ENCODE measurements at places on chromosomes 1 and 21.

- peaks cover 3% of the 10 kb centered on the region for H3K4me1 ChIP-seq
- H3K4me3 ChIP-seq, result no peak overlapping the region
- H3K36me3 ChIP-seq, result no peaks in the 10 kb centered on the region
Observed at GRCh38 chr1:179287946-179288345, 5.7 kb upstream of the SOAT1 start.

- no peaks in the 10 kb centered on the region for H3K36me3 ChIP-seq
- no peak overlapping the region for H3K27ac ChIP-seq
- H3K4me3 ChIP-seq, result no peak overlapping the region
- peaks cover 6% of the 10 kb centered on the region for H3K4me1 ChIP-seq
- no peak for DNase-seq
Observed at GRCh38 chr1:241637046-241637590, 3.1 kb downstream of the CHML start.

GRCh38 chr1:119918301-119918700, 22.0 kb upstream of the ADAM30 start:
- no peak for DNase-seq
- no peaks in the 10 kb centered on the region for H3K4me1 ChIP-seq
- H3K36me3 ChIP-seq, result peaks cover 30% of the 10 kb centered on the region
- H3K4me3 ChIP-seq, result no peak overlapping the region
- H3K27ac ChIP-seq, result no peak overlapping the region
- H3K27me3 ChIP-seq, result no peaks in the 10 kb centered on the region

DNA sequence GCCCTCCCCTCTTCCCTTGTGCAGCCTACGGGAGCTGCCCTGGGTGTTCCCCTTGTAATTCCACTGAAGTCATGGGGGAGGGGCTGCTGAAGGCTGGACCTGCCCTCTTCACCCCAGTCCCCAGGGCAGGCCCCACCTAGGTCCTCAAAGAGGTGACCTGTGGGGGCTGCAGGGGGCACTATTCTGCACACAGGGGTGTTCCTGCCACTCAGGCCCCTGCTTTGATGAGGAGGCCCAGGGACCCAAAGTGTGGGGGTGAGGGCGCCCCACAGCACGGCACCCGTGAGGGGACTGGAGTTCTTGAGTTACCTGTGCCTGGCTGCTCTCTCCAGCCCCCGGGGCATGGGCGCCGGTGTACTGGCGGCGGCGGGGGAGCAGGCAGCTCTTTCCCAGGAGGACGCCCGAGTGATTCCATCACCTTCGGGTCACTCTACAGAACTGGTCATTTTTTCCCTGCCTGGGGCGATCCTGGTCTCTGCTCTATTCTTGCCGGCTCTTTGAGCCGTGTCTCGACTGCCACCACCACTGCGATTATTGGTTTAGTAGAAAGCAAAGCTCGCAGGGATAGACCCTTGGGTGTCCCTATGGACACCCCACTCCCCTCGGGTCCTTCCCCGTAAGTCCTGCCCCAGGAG, 6.9 kb upstream of the PRDM16 start:
- peaks cover 45% of the 10 kb centered on the region for H3K4me1 ChIP-seq
- peaks cover 60% of the 10 kb centered on the region for H3K27me3 ChIP-seq
- no peak overlapping the region for H3K4me3 ChIP-seq
- DNase-seq, result no peak

DNA sequence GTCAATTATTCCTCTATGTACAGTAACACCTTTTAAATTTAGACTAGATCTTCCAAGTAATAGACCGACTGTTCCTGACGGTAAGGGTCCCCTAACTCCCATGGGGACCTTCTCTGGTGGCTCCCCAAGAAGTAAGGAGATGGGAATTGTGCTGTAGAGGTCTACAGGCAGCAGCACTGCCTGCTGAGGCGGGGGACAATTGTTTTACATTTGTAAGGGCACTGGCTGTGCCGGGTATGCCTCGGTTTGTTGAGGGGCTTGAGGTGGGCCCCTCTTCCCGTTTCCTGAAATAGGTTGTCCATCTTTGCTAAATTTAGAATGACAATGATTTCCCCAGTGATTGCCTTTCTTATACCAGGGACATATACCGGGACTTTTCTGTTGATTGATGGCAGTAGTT, 13.1 kb upstream of the L1TD1 start:
- H3K36me3 ChIP-seq, result no peaks in the 10 kb centered on the region
- no peak for DNase-seq
- no peak overlapping the region for H3K4me3 ChIP-seq
- H3K4me1 ChIP-seq, result peaks cover 3% of the 10 kb centered on the region

DNA sequence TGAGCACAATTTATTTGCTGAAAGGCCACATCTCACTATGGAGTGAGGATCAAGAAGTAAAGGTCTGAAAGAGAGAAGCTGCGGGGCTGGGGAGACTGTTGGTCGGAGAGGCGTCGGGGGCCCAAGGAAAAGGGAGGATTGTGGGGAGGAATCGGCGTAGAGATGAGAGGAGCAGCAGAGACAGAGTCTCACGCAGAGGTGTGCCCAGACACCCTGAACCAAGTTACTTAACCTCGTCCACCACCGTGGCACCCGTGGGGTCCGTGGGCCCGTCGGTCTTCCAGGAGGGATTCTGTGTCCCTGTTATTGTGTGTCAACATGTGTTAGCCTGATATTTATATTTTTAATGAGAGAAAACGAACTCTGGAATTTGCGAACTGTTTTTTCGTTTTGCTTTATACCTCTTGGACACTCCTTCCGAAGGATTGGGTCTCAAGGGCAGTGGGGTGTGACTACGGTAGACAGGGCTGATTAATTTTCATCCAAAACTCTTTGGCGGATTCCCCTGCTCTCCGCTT, 3.8 kb upstream of the NBPF1 start:
- H3K27me3 ChIP-seq, result no peaks in the 10 kb centered on the region
- peaks cover 38% of the 10 kb centered on the region for H3K36me3 ChIP-seq
- DNase-seq, result no peak
- H3K4me3 ChIP-seq, result no peak overlapping the region

DNA sequence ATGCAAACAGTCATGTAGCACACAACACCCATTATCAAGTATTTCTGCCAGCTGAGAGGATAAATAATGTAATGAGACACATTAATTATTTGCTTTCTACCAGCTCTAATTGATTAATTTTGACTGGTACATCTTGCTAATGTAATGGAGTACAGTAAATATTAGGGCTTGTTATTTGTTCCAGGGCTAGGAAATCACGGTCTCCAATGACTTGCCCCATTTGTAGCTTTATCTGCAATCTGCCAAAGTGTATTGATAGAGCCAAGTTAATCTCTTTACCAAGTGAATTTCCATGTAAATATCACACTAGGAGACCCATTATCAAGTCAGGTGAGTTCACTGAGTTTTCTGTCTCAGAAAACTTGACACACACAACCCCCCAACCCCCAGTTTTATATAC, 55.1 kb downstream of the RGS13 start:
- H3K4me3 ChIP-seq, result no peak overlapping the region
- no peaks in the 10 kb centered on the region for H3K27me3 ChIP-seq
- no peak for DNase-seq

DNA sequence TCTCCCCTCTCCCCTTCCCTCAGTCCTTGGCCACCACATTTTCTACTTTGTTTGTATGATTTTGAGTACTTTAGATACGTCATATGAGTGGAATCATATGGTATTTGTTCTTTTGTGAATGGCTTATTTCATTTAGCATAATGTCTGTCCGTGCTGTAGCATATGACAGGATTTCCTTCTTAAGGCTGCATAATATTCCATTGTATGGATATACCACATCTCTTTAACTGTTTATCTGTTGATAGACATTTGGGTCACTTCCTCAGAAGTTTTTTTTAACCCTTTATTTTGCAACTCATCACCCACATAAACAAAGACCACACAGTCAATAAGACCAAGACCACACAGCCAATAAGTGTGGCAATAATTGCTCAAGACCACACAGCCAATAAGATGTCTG, 24.9 kb downstream of the FAM163A start:
- H3K27me3 ChIP-seq, result peaks cover 2% of the 10 kb centered on the region
- no peak for DNase-seq
- no peak overlapping the region for H3K4me3 ChIP-seq
- H3K36me3 ChIP-seq, result no peaks in the 10 kb centered on the region
- H3K27ac ChIP-seq, result no peak overlapping the region

- no peaks in the 10 kb centered on the region for H3K27me3 ChIP-seq
- no peaks in the 10 kb centered on the region for H3K36me3 ChIP-seq
- peak; percentile 62 for DNase-seq
- no peak overlapping the region for H3K27ac ChIP-seq
- H3K4me3 ChIP-seq, result no peak overlapping the region
Observed at GRCh38 chr1:78114034-78114956, 68.5 kb downstream of the GIPC2 start.

- no peak overlapping the region for H3K27ac ChIP-seq
- peaks cover 45% of the 10 kb centered on the region for H3K27me3 ChIP-seq
- H3K36me3 ChIP-seq, result no peaks in the 10 kb centered on the region
- H3K4me1 ChIP-seq, result peaks cover 4% of the 10 kb centered on the region
- H3K4me3 ChIP-seq, result no peak overlapping the region
Observed at GRCh38 chr1:47456250-47456649, 18.4 kb downstream of the FOXD2 start.

GRCh38 chr1:34597877-34598514, 156.9 kb upstream of the GJB5 start:
- H3K36me3 ChIP-seq, result no peaks in the 10 kb centered on the region
- H3K27ac ChIP-seq, result no peak overlapping the region
- DNase-seq, result peak; percentile 51
- H3K4me1 ChIP-seq, result peaks cover 5% of the 10 kb centered on the region

DNA sequence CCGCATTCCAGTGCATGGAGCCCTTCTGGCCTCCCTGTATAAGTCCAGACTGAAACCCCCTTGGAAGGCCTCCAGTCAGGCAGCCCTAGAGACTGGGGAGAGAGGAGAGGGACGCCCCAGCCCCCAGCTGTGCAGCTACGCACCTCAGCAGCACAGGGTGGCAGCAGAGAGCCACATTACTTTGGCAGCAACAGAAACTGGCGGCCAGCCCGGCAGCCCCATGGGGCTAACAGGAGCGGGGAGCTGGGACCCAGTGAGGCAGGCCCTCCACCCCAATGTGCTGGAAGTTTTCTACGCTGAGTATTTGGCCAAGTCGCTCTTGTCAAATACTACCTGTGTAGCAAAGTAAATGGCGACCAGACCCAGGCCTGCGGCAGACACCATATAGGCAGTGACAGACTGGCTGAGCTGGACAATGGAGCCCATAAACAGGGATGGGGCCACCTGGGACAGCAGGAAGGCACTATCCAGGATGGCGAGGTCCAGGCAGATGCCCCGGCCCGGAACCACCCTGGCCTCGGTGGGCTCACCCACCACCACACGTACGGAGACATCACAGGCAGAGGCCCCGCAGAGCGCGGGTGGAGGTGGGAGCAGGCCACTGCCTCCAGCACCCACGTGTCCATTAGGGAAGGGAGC, 21.2 kb downstream of the SLC45A3 start:
- H3K36me3 ChIP-seq, result peaks cover 8% of the 10 kb centered on the region
- no peak overlapping the region for H3K27ac ChIP-seq
- DNase-seq, result peak; percentile 72
- H3K4me3 ChIP-seq, result no peak overlapping the region
- H3K4me1 ChIP-seq, result peaks cover 14% of the 10 kb centered on the region
- no peaks in the 10 kb centered on the region for H3K27me3 ChIP-seq

- H3K4me1 ChIP-seq, result peaks cover 10% of the 10 kb centered on the region
- peak overlapping the region; percentile 11 for H3K4me3 ChIP-seq
- H3K27ac ChIP-seq, result peak overlapping the region; percentile 75
- H3K36me3 ChIP-seq, result no peaks in the 10 kb centered on the region
Observed at GRCh38 chr1:161531986-161532643, 7.8 kb downstream of the HSPA6 start.

DNA sequence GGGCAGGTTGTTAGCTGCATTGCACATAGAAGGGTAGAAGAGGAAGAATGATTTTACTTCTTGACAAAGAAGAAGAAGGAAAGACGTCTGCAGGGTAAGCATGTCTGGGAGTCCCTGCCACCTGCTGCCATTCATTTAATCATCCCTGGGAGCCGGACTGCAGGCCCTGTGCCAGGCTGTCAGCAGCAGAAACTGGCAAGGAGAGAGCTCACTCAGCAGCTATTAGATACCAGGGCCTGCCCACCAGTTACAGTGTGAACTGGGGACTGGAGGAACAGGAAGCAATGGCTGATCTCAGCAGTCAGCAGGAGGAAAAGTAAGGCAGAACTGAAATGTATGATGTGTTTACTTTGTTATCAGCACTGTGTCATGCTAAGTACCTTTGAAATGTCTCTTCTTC, 75.7 kb upstream of the C1orf87 start:
- H3K27me3 ChIP-seq, result no peaks in the 10 kb centered on the region
- H3K36me3 ChIP-seq, result no peaks in the 10 kb centered on the region
- H3K4me3 ChIP-seq, result no peak overlapping the region
- no peak overlapping the region for H3K27ac ChIP-seq
- DNase-seq, result peak; percentile 28
- peaks cover 4% of the 10 kb centered on the region for H3K4me1 ChIP-seq

DNA sequence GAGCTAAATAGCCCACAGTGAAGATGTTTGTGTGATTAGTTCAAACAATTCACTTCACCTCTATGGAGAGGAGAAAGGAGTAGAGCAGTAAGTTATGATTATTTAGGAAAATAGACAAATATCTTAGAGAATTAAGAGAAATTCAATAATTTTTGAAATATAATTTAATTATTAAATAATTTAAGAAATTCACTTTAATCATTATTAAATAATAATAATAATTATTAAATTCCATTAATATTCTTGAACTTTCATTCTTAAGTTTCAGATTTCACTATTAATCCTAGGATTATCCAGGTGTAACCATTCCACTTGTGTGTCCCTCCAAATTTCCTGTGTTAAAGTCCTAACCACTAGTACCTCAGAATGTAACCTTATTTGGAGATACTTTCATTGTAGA, 58.9 kb upstream of the RGS18 start:
- no peaks in the 10 kb centered on the region for H3K4me1 ChIP-seq
- no peak overlapping the region for H3K4me3 ChIP-seq
- H3K27ac ChIP-seq, result no peak overlapping the region
- no peaks in the 10 kb centered on the region for H3K36me3 ChIP-seq

GRCh38 chr1:58780836-58781452, 2.9 kb downstream of the JUN start:
- H3K36me3 ChIP-seq, result peaks cover 7% of the 10 kb centered on the region
- H3K4me1 ChIP-seq, result peaks cover 22% of the 10 kb centered on the region
- peaks cover 5% of the 10 kb centered on the region for H3K27me3 ChIP-seq
- DNase-seq, result peak; percentile 20

DNA sequence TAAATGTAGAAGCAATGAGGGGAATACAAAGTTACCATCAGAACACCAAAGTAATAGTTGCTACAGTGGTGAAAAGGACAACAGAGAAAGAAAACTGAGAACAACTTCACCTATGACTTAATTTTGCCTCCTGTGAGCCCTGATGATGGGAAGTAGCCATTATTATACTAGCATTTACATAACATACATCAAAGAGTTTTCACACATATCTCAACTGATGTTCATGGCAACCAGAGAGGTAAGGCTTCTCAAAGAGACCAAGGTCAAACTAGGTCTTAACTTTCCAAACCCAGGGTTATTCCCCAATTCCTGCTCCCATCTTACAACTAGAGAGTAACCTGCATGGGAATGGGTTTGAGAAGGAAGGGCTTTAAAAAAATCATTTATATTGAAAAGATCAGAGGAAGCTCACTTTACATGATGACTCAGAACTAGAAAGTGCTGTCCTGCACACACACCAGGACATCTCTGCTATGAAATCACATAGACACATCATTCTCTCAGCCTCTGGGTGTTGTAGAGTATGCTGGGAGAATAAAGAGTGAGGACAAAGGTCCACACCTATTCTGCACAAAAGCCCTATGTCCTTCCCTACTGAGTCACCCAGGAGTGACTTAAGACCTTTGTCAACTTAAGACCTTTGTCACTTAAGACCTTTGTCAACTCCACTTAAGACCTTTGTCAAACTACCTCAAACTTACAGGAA, 179.7 kb downstream of the TNFSF18 start:
- no peak overlapping the region for H3K4me3 ChIP-seq
- H3K36me3 ChIP-seq, result no peaks in the 10 kb centered on the region
